Large intestine (tissue), 12 donors: ENCODE measurements at places on chromosomes 11 and 22. TPM values are rescaled to one million over a fixed set of nuclear protein-coding genes. Genes with fewer than 3 reads are reported as not detected.

Gene DNHD1
- polyA plus RNA-seq: 12.2 TPM

Gene UBQLNL
- 0.70 TPM for polyA plus RNA-seq

Gene PLAAT2
- 0.12 TPM for polyA plus RNA-seq

Gene TBC1D22A
- polyA plus RNA-seq: 21.5 TPM

Gene B4GALNT4
- 24.0 TPM for polyA plus RNA-seq

Gene TSG101
- polyA plus RNA-seq: 81.0 TPM

Gene APOBEC3G
- 7.0 TPM for polyA plus RNA-seq

Gene TRIM48
- polyA plus RNA-seq: not detected

Gene GAB4
- polyA plus RNA-seq: not detected

Gene SYT9
- polyA plus RNA-seq: 0.93 TPM

Gene FOLR1
- polyA plus RNA-seq: 1.9 TPM

Gene TEAD1
- polyA plus RNA-seq: 38.7 TPM

Gene DCHS1
- polyA plus RNA-seq: 17.1 TPM

Gene FGF4
- polyA plus RNA-seq: 0.03 TPM
